ENCODE measurements at places on chromosomes 16 and 17.

DNA sequence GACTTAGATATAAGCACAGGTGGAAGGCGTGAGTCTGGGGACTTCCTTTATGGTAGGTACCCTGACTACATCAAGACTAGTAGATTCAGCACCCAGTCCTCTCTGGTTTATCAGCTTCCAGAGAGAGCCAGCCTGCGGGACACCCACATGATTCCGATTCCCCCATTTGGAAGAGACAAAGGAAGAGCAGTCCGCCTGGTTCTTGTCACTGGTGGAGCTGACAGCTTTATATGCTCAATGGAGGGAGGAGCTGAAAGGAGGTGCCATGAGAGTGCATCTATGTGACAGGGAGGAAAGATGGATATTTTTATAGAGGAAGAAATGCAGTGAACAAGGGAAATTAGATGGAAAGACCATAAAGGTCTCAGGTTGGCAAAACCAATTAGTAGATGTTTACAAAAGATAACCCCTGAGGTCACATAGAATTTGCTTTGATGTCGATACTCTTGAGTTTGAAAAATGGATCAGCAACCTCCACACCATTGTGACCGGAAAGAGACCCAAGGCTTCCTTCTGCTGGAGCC, 437.7 kb downstream of the PMP22 start:
- DNase-seq = no peak

GRCh38 chr16:27113341-27113841, 46.7 kb downstream of the C16orf82 start:
- no peak for DNase-seq

- DNase-seq = peak; percentile 81
Observed at GRCh38 chr17:45311760-45312476, 4.9 kb downstream of the MAP3K14 start.

GRCh38 chr16:77402118-77402517, 32.7 kb downstream of the ADAMTS18 start:
- DNase-seq = no peak

GRCh38 chr16:68072038-68072695, 13.0 kb upstream of the NFATC3 start:
- no peak for DNase-seq

GRCh38 chr17:2264067-2264860, 39.3 kb downstream of the SMG6 start:
- no peak for DNase-seq

- DNase-seq = no peak
Observed at GRCh38 chr17:78705071-78705470, 77.0 kb downstream of the CYTH1 start.

DNA sequence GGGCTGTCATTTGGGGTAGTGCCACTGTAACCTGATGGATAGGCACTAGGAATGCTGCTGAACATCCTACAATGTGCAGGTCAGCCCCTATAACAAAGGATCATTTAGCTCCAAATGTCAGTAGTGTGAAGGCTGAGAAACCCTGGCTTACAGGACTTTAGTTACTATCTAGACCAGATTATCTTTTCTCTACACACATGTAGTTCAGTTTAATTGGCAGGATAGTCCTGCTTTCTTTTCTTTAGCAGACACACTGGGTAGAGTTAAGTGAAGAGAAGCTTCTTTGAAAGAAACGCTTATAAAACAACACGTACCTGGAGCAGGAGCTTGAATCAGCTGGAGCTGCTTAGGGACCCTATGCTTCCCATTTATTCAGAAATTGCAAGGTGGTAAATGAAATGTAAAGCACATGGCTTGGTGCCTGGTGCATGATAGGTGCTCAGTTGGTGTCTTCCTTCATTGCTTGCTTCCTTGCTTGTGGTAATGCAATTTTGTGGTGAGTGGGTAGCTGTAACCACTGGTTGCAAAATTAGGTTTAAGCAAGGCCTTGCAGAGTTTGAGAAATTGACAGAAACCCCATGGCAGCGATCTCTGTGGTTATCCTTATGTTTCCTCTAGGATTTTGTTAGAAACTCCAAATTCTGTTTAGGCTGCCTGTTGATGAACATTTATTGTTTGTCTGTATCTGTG, 9.4 kb downstream of the METTL9 start:
- DNase-seq = no peak

DNA sequence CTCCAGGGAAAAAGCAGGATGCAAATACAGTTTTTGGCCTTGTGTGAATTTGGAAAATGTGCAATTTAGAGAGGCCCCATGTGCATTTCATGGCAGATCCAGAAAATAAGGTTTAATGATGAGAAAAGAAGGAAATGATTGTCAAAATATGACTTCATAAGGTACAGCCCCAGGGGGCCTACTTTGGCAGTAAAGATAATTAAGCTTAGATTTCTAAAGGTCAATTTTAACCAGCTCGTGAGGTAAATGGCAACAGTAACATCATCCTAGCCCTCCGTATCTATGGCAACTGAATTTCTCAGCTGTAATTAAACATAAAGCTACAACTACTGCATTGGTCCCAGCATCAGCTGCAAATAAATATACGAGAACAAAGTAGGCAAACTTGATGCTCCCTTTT, 30.0 kb upstream of the PRSS54 start:
- DNase-seq = no peak

DNA sequence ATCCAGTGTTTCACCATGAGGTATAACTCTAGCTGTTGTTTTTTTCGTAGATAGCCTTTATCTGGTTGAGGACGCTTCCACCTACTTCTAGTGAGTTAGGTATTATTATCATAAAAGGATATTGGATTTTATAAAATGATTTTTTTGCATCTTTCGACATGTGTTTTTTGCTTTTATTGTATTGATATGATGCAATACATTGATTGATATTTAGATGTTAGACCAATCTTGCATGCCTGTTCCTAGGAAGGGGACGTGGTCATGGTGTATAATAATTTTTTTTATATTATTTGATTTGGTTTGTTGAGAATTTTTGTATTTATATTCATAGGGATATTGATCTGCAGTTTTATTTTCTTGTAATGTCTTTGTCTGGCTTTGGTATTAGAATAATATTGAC, 193.3 kb downstream of the HS3ST3B1 start:
- no peak for DNase-seq

DNA sequence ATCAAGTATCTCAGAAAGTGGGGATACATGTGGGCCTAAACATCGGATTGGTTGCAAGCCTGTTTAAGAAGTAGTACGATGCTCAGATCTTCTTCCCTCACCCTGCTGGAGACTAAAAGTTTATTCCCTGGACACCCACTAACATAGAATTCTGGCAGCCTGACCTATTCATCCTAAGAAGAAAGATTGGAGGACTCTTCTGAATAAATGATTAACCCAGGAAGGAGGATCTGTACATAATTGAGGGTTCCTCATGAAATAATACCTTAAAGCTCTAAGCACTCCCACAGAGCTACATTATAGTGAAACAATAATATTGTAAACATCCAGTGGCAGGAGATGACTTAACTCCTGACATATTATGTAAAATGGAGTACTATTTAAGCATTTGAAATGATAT, 111.7 kb downstream of the NLK start:
- no peak for DNase-seq

DNA sequence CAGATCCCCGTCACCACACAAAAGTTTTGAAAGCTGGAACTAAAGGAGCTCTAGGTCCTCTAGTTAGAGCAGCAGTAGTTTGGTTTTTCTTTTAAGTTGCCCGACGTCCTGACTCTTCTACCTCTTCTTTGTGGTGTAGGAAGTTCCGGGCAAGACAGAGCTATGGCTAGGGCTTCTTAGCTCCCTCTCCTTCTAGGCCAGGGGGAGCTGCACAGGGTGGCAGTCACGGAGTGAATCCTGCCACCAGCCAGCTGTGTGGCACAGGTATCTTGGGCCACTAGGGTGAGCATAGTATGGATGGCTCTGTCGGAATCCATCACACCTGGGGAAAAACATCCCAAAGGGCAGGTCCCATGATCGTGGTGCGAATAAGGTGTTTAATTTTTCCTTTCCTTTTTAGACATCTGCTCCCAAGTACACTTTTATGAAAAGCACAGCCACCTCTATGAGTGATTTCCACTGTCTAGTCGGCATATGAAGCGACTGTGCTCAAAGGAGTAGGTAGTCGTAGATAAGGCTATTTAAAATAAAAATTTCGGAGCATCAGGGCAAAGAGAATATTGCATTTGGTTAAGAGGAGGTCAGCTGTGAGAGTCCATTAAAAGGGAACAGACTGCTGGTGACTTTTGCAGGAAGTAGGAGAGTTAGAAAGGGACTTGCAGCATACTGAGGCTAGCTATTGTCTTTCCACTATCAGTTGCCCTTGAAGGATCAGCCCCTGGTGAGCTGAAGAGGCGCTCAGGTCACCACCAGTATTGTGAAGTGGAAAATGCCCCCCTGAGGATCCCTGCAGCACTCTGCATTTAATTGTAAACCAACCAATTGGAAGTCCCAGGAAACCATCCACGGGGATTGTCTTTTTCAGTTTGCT, 2.1 kb downstream of the PRKCA start:
- DNase-seq = peak; percentile 12

- DNase-seq = no peak
Observed at GRCh38 chr17:7250695-7251627, 573 bp downstream of the CTDNEP1 start.

GRCh38 chr17:28497931-28498330, 8.2 kb upstream of the FOXN1 start:
- no peak for DNase-seq

DNA sequence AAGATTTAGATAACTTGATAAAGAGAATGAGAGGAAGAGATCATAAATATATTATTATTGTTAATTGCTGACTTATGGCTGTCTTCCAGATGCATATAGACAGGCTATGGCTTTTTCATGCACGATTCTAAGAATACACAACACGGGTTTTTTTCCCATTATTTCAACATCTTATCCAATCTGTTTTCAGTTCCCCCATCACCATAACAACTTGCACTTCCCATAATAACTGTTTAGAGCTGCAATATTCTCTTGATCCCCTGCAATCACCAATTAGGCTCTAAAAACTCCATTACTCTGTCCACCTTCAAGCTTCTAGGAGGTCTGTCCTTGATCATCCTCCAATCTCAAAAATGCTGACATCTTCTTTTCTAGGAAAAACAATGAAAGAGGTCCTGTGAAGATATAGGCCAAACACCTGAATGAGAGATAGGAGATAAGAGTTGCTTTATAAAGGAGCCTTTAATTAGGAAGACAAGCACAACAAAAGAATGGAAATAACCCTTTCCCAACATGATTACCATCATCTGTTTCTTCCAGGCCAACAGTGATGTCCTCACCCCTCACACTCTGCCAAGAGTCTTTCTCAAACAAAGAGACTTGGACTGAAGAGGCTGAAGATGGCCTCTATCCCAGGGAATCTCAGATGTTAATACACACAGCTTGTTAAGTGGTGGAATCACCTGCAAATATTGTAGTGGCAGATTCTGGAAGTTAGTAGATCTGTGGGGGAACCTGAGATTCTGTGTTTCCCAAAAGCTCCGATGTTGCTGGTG, 32.2 kb upstream of the CCL2 start:
- DNase-seq = no peak

DNA sequence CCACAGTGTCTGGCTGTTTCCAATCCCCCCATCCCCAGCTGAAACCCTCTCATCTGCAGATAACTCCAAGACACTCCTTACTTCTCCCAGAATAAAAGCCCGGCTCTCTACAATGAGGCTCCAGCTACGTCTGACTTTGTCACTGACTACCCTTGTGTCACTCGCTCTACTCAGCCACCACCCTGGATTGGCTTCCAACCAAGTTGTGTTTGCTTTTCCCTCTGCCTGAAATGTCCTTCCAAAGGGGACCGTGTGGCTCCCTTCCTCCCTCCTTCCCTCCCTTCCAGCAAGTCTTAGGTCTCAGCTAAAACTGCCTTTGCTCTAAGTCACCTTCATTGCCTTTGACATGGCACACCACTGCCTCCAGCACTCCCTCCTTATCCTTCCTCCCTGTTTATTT, 42.8 kb downstream of the CDH1 start:
- DNase-seq = no peak

GRCh38 chr17:38980490-38981217, 13.5 kb upstream of the FBXO47 start:
- no peak for DNase-seq

- no peak for DNase-seq
Observed at GRCh38 chr16:83771306-83771942, 36.4 kb upstream of the HSBP1 start.

GRCh38 chr17:5911919-5912318, 158.3 kb upstream of the WSCD1 start:
- no peak for DNase-seq

DNA sequence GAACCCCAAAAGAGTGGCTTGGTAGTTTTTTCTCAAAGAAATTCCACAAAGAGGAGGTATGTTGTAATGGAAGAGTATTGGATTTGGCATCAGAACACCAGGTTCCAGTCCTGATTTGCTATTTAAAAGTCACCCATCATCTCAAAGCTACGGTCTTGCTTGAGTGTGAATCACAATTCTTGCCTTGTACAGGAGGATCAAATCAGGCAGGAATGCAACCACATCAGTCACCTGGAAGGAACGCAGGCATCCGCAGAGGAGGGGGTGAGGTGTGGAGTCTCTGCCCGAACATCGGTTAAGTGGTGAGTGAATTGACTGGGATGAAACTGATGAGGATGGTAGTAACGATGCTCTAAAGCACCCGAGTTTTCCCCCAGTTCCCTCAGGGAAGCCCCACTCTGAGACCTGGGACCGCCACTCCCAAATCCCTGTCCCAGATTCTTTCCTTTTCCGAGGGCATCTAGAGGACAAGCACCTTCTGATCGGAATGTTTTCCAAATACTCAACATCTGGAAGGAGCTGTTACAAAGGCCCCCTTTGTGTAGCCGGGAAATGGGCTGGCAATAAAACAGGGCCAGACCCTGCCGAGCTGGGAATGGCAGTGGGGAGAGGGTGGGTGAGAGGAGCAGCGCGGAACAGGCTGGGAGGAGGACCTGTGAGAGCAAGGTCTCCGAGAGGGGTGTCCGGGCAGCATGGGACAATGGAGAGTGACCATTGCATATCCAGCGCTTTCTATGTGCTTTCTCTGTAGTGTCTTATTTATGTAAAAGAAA, 469.6 kb downstream of the SLC39A11 start:
- no peak for DNase-seq
